ENCODE measurements at places on chromosomes 11 and 22. TPM values are rescaled to one million over a fixed set of nuclear protein-coding genes. Genes with fewer than 3 reads are reported as not detected.

DNA sequence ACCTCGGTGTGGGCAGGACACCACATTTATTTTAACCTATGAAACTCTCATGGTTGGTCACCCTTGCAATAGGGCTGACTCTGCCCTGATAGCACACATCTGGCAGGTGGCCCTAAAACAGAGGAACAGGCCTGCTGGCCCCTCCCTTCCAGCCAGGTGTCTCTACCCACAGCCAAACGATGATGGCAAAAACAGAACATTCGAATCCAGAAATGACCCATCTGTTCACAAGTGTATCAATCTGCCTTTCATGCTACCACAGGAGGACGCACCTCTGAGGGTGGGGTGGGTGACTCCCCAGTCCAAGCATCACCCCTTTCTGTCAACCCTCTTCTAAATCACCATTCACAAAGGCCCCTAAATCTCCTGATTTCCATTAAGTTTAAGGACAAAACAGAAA lies 118.1 kb downstream of the ETS1 start:
- DNase-seq = no peak
- H3K36me3 ChIP-seq = peaks cover 92% of the 10 kb centered on the region
- H3K4me1 ChIP-seq = peaks cover 89% of the 10 kb centered on the region
- peak overlapping the region; percentile 96 for H3K27ac ChIP-seq

- no peak overlapping the region for H3K4me3 ChIP-seq
- no peaks in the 10 kb centered on the region for H3K27me3 ChIP-seq
- no peaks in the 10 kb centered on the region for H3K4me1 ChIP-seq
- DNase-seq = no peak
Observed at GRCh38 chr11:1728301-1728700, 22.1 kb downstream of the IFITM10 start.

DNA sequence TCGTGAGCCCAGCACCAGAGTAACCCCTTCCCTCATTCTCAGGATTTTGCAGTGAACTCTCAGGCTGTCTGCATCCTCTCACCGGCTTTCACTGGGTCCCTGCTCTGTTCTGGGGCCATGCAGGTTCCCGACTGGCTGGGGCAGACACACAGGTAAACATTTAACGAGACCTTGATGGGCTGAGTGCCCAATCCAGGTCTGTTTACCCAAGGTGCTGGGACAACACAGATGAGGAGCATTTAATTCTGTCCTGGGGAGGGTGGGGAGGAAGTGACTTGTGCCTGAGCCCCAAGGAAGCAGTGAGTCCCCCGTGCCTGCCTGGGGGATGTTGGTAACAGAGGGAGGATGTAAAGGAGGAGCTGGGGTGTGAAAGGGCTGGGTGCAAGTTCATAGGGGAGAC lies 4.4 kb downstream of the BIK start:
- H3K27me3 ChIP-seq = peaks cover 9% of the 10 kb centered on the region
- DNase-seq = no peak
- H3K4me3 ChIP-seq = no peak overlapping the region
- no peak overlapping the region for H3K27ac ChIP-seq

- no peak overlapping the region for H3K27ac ChIP-seq
- H3K4me3 ChIP-seq = no peak overlapping the region
- H3K27me3 ChIP-seq = no peaks in the 10 kb centered on the region
- DNase-seq = no peak
- H3K4me1 ChIP-seq = no peaks in the 10 kb centered on the region
Observed at GRCh38 chr11:95884376-95884775, 39.5 kb downstream of the MTMR2 start.

DNA sequence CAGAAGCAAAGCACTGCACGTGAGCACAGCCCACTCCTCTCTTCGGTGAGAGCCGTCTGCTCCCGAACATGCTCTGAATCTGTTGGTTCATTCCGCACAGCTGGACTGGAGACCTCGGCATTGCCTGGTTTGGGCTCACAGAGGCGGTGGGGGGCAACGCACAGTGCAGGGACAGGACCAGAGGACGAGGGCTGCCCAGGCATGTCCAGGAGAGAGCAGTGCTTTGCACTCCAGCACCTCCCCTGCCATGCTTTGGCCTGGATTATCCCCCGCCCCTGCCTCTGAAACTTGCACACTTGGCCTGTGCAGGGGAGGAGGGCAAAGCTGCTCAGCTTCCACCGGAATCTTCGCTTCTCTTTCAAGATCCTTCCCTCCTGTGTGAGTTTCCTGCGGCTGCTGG lies 536.5 kb downstream of the BRD1 start:
- no peaks in the 10 kb centered on the region for H3K36me3 ChIP-seq
- no peaks in the 10 kb centered on the region for H3K27me3 ChIP-seq
- no peaks in the 10 kb centered on the region for H3K4me1 ChIP-seq
- no peak overlapping the region for H3K27ac ChIP-seq
- H3K4me3 ChIP-seq = no peak overlapping the region
- no peak for DNase-seq

- no peaks in the 10 kb centered on the region for H3K27me3 ChIP-seq
- no peak overlapping the region for H3K27ac ChIP-seq
- no peaks in the 10 kb centered on the region for H3K36me3 ChIP-seq
- DNase-seq = no peak
Observed at GRCh38 chr22:38243007-38243765, 29.6 kb downstream of the TMEM184B start.

GRCh38 chr11:126363706-126364248 lies 8.3 kb downstream of the ST3GAL4 start:
- H3K36me3 ChIP-seq = no peaks in the 10 kb centered on the region
- H3K4me3 ChIP-seq = no peak overlapping the region
- H3K27me3 ChIP-seq = no peaks in the 10 kb centered on the region
- H3K4me1 ChIP-seq = no peaks in the 10 kb centered on the region
- no peak for DNase-seq

- H3K27ac ChIP-seq = no peak overlapping the region
- no peaks in the 10 kb centered on the region for H3K36me3 ChIP-seq
- H3K4me1 ChIP-seq = no peaks in the 10 kb centered on the region
- DNase-seq = no peak
- no peak overlapping the region for H3K4me3 ChIP-seq
Observed at GRCh38 chr22:39839204-39839603, 54.4 kb downstream of the ENTHD1 start.

GRCh38 chr11:134545521-134545920 lies 133.5 kb upstream of the B3GAT1 start:
- no peak overlapping the region for H3K27ac ChIP-seq
- H3K36me3 ChIP-seq = no peaks in the 10 kb centered on the region
- peaks cover 21% of the 10 kb centered on the region for H3K27me3 ChIP-seq
- H3K4me1 ChIP-seq = no peaks in the 10 kb centered on the region
- no peak overlapping the region for H3K4me3 ChIP-seq
- DNase-seq = no peak

The NEFH gene
- 0.86 TPM for total RNA-seq

DNA sequence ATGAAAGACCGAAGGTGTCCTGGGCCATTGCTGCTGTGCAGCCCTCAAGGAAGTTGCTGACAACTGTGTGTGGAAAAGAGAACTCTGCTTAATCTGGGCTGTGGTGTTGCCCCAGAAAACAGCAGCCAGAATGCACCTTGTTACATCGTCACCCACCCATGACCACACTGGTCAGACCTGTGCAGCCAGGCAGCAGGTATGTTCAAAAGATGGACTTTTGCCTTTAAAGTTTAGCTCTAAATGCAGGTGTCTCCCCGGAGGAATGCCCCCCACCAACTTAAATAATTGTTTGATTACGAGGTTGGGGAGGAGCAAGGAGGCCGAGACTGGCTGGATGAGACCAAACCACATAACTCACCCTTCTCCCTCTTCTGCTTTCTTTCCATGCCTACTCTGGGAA lies 15.3 kb upstream of the POLA2 start:
- H3K27ac ChIP-seq = no peak overlapping the region
- no peaks in the 10 kb centered on the region for H3K27me3 ChIP-seq
- H3K4me1 ChIP-seq = no peaks in the 10 kb centered on the region
- no peak for DNase-seq
- no peaks in the 10 kb centered on the region for H3K36me3 ChIP-seq
- H3K4me3 ChIP-seq = no peak overlapping the region

The EHBP1L1 gene
- 148 TPM for total RNA-seq

GRCh38 chr22:46010207-46010867 lies 33.4 kb upstream of the WNT7B start:
- H3K4me1 ChIP-seq = no peaks in the 10 kb centered on the region
- no peak overlapping the region for H3K4me3 ChIP-seq
- no peak overlapping the region for H3K27ac ChIP-seq
- no peaks in the 10 kb centered on the region for H3K36me3 ChIP-seq

GRCh38 chr11:72004515-72005346 lies 6.0 kb downstream of the IL18BP start:
- no peaks in the 10 kb centered on the region for H3K27me3 ChIP-seq
- no peak overlapping the region for H3K27ac ChIP-seq
- no peak for DNase-seq
- peaks cover 92% of the 10 kb centered on the region for H3K36me3 ChIP-seq
- H3K4me1 ChIP-seq = no peaks in the 10 kb centered on the region
- no peak overlapping the region for H3K4me3 ChIP-seq

GRCh38 chr22:44019846-44020245 lies 4.3 kb upstream of the PARVB start:
- no peaks in the 10 kb centered on the region for H3K27me3 ChIP-seq
- no peak overlapping the region for H3K4me3 ChIP-seq
- H3K27ac ChIP-seq = no peak overlapping the region

DNA sequence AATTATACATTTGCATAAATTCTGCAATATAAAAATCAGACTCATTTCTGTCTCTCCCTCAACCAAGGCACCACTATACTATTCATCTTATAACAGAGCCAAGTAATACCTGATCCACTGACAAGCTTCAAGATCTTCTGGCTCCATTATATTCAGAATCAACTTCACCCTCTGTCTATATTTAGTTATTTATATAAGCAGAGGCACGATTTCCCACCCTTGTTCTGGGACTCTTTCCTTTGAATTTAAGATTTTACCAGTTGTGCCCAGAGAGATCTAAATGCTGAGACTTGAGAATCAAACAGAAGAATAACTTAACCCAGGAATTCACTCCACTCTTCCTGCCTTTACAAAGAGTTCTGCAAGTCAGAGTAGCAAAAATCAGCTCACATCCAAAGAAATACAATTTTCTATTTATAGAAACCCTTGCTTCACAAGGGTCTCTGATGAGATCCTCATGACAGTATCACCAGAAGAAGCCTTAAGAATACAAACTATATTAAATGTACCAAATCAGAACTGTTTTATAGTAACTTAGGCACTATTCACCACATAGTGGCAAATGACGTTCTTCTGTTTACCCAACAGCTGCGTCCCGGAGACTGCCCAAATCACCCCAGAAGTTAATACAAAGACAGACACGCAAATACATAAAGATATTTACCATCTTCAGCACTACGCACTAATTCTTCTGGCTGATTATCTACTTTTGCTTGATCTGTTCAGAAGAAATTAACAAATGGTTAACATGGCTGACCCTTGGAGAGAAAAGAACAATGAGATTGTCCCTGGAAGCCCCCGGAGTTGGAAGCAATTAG lies 32.3 kb upstream of the CCDC89 start:
- H3K36me3 ChIP-seq = no peaks in the 10 kb centered on the region
- H3K4me1 ChIP-seq = no peaks in the 10 kb centered on the region
- H3K4me3 ChIP-seq = no peak overlapping the region
- DNase-seq = no peak
- H3K27me3 ChIP-seq = no peaks in the 10 kb centered on the region
- H3K27ac ChIP-seq = no peak overlapping the region

DNA sequence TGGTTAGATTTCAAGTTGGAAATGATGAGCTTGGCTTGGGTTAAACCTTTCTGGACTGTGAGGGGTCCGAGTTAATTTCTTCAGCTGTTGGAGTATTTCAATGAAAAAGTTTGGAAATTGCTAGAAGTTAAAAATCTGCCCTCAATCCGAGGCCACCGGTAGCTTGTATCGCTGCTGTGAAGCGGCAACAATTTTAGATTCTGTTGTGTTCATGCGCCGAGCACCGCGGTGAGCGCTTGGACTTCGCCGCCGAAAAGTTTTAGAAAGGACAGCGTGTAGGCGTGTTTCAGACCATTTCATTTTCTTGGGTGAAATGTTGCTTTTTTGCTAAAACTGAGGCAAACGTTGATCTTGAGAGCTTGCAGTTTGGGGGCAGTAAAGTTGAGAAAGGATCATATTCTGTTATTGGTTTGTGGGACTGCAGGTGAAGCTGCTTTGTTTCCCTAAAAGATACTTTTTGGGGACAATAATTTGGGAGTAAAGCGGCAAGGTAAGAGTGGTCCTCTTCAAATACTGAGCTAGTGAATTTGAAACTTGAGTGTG lies 928 bp downstream of the FBXO7 start:
- H3K4me1 ChIP-seq = peaks cover 28% of the 10 kb centered on the region
- DNase-seq = no peak
- no peaks in the 10 kb centered on the region for H3K27me3 ChIP-seq
- H3K36me3 ChIP-seq = no peaks in the 10 kb centered on the region
